PC-3 (cell line): ENCODE measurements at places on chromosomes 11 and 22. TPM values are rescaled to one million over a fixed set of nuclear protein-coding genes. Genes with fewer than 3 reads are reported as not detected.

DNA sequence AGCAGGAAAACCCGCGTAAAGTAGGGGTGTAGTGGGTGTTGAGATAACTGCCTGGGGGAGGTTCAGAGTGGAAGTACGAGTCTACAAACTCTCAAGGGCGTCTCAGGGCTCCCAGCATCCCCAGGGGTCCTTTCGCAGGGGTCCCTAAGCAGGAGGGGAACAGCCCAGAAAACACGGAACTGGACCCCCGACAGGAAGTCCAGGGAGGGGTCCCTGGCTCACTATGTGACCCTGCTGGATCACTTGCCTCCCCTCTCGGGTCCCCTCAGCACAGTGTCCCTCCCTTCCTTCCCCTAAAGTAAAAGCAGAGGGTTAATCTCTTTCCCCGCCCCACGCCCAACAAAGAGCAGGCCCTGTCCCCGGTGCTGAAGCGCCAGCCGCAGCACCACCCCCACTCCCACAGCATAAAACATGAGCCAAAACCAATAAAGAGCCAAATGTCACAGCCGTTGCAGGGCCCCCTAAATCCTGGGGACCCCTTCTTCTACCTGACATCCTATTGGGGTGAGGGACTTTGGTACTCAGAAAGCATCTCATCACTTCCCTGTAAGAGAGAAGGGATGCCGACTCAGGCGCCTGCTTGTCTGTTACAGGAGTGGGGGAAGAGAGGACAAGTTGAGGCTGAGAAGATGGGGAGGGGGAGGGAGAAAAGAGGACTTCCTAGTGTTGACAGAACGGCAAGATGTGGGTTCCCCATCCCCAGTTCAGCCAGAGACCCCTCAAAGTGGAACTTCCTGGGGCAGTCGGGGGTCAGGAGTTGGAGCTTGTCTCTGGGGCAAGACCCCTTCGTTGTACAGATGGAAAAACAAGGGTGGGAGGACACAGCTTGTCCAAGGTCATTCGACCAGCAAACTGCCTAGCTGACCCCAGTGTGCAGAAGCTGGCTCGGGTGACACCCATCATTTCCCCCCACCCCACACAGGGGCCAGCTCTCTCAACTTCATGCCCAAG is 1.4 kb upstream of the NEFH start:
- no peak overlapping the region for H3K27ac ChIP-seq
- no peak for DNase-seq
- H3K4me1 ChIP-seq: no peaks in the 10 kb centered on the region
- H3K4me3 ChIP-seq: no peak overlapping the region
- no peaks in the 10 kb centered on the region for H3K36me3 ChIP-seq
- 0 out of 2 replicates have a peak, but pooled peaks cover 3% of the 10 kb centered on the region for H3K27me3 ChIP-seq

GRCh38 chr11:61151545-61152252 is 9.5 kb downstream of the VPS37C start:
- H3K36me3 ChIP-seq: peaks cover 26% of the 10 kb centered on the region
- no peak overlapping the region for H3K4me3 ChIP-seq
- peaks cover 34% of the 10 kb centered on the region for H3K4me1 ChIP-seq
- no peak overlapping the region for H3K27ac ChIP-seq

- H3K4me3 ChIP-seq: no peak overlapping the region
- no peaks in the 10 kb centered on the region for H3K4me1 ChIP-seq
- H3K36me3 ChIP-seq: no peaks in the 10 kb centered on the region
Observed at GRCh38 chr11:84034484-84034883, 748.3 kb upstream of the CCDC90B start.

GRCh38 chr22:32691101-32691500 is 110.4 kb upstream of the TIMP3 start:
- no peaks in the 10 kb centered on the region for H3K27me3 ChIP-seq
- no peak overlapping the region for H3K4me3 ChIP-seq
- peaks cover 5% of the 10 kb centered on the region; the same call in 1 of the 2 replicates for H3K4me1 ChIP-seq
- H3K36me3 ChIP-seq: no peaks in the 10 kb centered on the region
- no peak overlapping the region for H3K27ac ChIP-seq
- DNase-seq: no peak

OR52N1 gene
- not detected in 2 replicates for total RNA-seq

DNA sequence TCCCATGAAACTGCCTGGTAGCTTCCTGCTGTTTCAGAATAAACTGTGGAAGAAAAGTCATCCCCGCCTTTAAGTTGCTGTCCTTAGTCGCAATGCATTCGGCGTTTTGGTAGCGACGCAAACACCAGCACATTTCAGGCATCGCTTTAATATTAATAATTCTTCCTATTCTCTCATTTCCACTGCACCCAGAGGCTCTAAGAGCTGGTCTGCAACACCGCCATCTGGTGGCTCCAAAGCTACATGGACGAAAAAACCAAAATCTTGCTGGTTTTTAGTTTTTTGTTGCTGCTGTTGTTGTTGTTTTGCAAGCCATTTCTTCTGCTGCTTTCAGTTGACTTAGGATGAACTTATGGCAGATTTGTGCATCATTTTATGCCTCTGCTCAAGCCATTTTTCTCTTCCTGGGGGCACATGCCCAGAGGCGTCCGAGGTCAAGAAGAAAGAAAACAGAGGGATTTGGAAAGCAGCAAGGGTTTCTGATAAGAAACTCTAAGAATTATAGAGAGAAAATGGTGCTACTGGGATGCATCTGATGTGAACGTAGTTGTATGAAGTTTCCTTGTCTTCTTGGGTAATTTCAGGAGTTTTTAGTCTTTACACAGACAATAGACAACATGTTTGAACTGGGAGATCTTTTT is 345.4 kb upstream of the KIRREL3 start:
- H3K4me3 ChIP-seq: no peak overlapping the region
- H3K36me3 ChIP-seq: no peaks in the 10 kb centered on the region
- peak; percentile 64 for DNase-seq
- H3K27me3 ChIP-seq: no peaks in the 10 kb centered on the region
- H3K4me1 ChIP-seq: no peaks in the 10 kb centered on the region
- H3K27ac ChIP-seq: no peak overlapping the region

DNA sequence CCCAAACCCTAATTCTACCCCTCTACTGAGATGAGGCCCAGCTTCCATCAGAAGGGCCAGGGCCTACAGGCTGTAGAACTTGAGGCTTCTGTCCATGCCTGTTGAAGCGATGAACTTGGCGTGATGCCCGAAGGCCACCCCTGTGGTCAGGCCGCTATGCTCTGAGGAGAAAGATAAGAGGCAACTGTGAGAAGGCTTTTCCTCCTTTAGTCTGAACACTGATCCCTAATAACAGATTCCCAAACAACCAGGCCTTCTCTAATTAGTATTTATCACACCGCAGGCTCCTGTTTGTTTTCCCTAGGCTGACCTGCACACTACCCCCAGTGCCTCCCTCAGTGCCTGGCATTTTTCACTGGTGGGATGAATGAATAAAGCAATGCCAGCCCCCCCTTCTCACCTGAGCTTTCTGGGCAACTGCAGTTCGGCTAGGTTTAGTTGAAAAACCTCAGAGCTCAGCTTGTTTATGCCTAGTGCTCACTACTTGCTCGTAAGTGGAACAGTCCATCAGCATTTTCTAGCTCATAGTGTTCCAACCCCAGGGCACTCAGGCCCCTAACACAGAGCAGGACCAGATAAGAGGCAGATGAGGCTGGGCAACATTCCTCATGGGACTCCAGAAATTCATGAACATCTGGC is 15.2 kb downstream of the PRPF19 start:
- no peak overlapping the region for H3K27ac ChIP-seq
- H3K4me3 ChIP-seq: no peak overlapping the region
- no peaks in the 10 kb centered on the region for H3K27me3 ChIP-seq
- DNase-seq: no peak
- no peaks in the 10 kb centered on the region for H3K4me1 ChIP-seq
- H3K36me3 ChIP-seq: peaks cover 33% of the 10 kb centered on the region

DNA sequence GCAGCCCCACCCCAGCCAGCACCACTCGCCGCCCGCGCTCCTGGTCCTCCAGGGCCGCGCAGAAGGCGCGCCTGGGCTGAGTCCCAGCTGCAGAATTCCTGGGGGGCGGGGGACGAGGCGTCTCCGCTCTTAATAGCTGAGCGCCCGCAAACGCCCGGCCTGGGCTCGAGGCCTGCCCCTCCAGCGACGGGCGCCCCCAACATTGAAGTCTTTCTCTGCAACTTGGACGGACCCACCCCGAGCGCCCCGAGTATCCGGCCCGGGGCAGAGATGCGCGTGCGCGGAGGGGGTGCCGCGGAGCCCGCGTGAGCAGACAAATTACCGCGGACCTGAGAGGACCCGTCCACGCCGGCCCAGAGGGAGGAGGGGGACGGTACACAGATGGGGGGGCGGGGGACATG is 6.7 kb upstream of the SYT7 start:
- DNase-seq: peak; percentile 32
- peaks cover 18% of the 10 kb centered on the region for H3K4me1 ChIP-seq
- H3K27ac ChIP-seq: no peak overlapping the region
- peak overlapping the region; percentile 61 for H3K4me3 ChIP-seq
- H3K36me3 ChIP-seq: no peaks in the 10 kb centered on the region

DNA sequence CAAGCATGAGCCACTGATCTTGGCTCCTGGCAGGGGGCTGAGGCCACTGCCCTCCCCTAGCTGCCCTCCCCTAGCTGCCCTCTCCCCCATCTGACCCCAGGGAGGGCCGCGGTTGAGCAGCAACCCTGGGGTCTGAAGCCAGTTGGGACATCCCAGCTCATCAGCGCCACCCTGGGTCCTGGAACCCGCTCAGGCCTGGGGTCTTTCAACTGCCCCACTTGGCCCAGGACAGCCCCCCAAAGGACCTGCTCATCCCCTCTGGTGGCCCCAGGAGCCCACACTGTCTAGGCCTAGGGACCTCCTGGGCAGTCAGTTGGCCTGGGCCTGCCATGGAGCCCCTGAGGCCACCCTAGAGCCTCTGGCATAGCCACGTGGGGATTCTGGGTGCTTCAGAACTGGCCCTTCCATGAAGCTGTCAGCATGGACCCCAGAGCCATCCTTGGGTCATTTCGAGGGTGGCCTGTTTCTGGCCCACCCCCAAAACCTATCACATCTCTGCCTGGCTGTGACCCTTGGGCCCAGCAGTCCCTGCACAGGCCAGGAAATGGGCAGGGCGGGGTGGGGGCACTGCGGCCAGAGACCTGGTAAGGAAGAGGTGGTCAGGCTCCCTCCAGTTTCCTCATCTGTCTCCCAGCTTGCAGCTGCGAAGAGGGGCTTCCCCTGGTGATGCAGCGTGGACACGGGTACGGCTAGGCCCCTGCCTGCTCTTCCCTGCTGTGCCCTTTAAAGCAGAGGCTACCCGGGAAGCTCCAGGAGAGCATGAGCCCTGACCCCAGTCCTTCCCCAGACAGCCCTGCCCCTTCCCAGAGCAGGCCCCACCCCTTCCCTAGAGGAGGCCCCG is 37.9 kb downstream of the MUC2 start:
- no peaks in the 10 kb centered on the region for H3K4me1 ChIP-seq
- no peak overlapping the region for H3K4me3 ChIP-seq
- DNase-seq: no peak
- no peaks in the 10 kb centered on the region for H3K27me3 ChIP-seq
